CD4-positive, alpha-beta T cell treated with Interleukin-4 for 4 hours (primary cell): ENCODE measurements at places on chromosomes 16 and 17.
A peak's percentile ranks its signal among the peaks of the same experiment; 100 is the strongest.

- DNase-seq: peak; percentile 69
Measured at GRCh38 chr17:75535119-75535537, 9.6 kb downstream of the LLGL2 start.

- DNase-seq: peak; percentile 87
Measured at GRCh38 chr17:29617481-29618271, 5.0 kb downstream of the CORO6 start.

DNA sequence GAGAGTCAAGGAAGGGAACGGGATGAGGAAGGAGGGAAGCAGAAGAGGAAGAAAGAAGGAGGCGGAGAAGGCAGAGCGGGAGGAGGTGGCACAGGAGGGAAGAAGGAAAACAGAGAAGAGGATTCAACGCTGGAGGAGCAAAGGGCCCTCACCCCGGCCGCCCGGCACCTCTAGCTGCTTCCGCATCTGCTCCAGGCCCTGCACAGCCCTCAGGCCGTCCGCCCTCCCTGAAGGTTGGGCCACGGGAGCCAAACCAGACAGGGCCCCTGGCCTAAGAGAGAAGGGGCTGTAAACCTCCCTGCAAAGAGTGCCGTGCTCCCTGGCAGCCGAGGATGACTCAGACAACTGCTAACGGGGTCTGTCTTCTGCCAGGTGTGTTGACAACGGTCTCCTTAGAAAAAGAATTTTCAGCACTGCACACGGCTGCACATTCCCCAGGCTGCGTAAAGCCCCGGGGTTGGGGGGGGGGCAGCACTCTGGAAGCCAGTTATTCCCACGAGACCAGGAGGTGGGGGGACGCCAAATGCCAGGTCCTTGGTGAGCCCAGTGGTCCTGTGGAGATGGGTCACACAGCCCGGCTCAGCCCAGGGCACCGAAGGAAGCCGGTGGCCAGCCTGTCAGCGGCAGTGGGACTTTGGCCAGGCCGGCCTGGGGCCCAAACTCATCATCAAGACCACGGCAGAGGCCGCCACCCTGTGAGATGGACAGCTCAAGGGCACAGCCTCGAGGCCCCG lies 29.1 kb downstream of the MRM3 start:
- no peak for DNase-seq

- no peak for DNase-seq
Measured at GRCh38 chr16:68506331-68507053, 32.6 kb upstream of the ZFP90 start.

DNA sequence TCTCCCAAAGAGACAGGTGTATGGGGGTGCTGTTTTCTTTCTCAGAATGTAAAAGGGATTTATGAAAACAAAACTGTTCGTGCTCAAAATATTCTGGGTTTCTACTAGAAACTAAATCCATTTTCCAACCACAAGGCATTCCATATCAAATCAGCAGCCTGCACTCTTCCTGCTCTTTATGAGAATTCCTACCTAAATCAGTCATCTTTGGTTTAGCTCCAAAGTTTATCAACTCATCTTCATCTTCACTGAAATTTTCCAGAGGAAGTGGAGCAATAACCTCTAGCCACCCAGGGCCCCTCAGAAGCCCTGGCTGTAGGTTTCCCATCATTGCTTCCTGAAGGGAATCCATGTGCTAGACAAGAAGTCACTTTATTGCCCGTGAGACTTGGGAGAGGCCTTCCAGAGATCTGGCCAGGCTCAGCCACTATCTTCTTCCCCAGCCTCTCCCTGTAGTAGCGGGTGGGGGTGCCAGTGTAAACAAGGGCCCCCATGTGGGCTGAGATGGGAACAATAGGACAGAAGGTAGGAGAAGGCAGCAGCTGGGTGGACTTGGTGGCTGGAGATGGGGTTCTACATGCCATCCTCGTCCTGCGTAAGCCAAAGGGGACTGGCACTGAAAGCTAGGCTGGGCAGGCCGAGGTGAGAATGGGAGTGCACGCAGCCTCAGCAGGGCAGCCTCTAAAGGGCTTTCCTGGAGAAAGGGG lies 22.0 kb upstream of the ALDH3A1 start:
- DNase-seq: no peak

- DNase-seq: no peak
Measured at GRCh38 chr17:35731917-35732805, 722 bp downstream of the RASL10B start.

DNA sequence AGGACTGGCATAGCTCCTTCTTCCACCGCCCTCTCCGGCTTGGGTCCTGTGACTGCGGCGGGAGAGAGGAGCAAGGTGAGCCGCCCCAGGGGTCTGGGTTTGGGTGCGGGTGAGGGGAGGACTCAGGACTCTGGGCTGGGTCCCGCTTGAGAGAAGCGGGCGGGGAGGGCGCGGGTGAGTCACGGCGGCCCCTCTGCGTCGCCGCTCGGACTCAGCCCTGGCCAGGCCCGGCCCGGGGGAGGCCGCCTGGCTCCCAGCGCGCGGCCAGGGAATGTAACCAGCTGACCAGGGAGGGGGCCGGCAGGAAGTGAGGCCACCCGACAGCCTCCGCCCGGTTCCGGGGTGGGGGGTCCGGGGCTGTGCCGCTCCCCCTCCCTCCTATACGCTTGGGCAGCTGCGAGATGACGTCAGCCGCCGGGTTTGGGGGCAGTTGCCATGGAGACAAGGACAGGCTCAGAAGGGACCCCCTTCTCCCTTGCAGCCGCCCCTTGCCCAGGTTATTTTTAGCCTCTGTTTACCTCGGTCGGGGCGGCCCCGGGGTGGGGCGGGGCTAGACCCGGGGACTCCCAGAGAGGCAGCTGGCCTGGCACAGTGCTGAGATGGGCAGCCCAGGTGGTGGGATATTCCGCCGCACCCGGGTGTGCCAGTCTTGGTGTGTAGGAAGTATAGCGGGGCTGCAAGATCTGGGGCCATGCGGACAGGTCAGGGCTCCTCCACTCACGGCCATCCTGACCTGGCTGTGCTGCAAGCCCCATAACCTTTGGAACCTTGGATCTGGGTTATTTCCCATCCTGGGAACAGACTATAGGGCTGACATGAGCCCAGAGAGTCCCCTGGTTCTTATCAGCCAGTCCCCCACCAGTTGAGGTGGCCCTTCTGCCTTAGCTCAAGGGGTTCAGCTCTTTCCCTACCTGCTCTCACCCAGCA lies 1.6 kb downstream of the RIPOR1 start:
- peak; percentile 10 for DNase-seq

DNA sequence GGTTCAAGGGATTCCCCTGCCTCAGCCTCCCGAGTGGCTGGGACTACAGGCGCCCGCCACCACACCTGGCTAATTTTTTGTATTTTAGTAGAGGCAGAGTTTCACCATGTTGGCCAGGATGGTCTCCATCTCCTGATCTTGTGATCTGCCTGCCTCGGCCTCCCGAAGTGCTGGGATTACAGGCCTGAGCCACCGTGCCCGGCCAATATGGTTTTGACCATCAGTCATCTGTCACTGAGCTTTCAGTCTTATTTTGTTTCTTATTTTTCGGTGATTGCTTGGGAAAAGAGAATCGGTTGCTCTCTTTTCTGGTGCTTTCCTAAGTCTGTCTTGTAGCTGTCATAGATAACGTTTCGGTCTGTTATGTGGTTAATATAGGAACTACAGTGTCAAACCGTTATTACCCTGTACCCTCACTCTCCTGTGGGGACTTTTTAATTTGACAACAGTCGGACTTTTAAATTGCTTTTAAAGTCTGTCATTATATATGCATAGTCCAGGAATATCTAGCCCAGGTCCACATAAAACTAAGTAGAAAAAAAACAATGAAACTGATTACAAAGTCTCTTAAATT lies 453.4 kb downstream of the KCNJ18 start:
- DNase-seq: no peak

DNA sequence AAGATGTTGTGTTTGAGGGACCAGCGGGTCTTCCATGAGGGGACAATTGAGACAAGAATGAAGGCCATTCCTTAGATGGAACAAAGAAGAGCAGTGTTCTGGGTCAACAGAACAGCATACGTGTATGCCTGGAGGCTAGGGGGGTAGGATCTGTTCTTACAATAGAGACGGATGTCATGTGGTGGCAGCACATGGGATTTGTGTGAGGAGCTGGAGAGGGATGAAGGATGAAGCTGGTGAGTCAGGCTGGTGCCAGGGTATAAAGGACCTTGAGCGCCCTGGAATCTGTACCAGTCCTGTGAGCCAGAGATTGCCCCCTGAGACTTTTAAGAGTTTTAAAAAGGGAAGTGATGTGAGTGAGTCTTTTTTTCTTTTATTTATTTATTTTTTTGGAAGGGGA lies 22.8 kb upstream of the WFDC1 start:
- no peak for DNase-seq

GRCh38 chr17:1347589-1348323 lies 52.3 kb downstream of the YWHAE start:
- peak; percentile 20 for DNase-seq

GRCh38 chr17:61403801-61404662 lies 4.4 kb downstream of the TBX2 start:
- no peak for DNase-seq

- peak; percentile 34 for DNase-seq
Measured at GRCh38 chr17:48597778-48598631, 4.4 kb upstream of the HOXB5 start.

GRCh38 chr16:19808061-19808641 lies 76.5 kb downstream of the GPRC5B start:
- DNase-seq: no peak

DNA sequence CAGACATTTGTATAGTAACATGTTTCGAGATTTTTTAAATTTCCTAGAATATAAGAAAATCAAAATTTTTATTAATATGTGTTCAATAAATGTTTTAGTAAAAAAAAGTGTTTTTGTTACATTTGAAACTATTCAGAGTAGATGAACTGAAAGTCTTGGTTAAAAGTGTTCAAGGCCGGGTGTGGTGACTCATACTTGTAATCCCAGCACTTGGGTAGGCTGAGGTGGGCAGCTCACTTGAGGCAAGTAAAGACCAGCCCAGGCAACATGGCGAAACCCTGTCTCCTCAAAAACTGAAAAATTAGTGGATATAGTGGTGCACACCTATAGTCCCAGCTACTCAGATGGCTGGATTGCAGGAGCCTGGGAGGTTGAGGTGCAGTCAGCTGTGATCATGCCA lies 16.8 kb upstream of the PHKG2 start:
- no peak for DNase-seq

DNA sequence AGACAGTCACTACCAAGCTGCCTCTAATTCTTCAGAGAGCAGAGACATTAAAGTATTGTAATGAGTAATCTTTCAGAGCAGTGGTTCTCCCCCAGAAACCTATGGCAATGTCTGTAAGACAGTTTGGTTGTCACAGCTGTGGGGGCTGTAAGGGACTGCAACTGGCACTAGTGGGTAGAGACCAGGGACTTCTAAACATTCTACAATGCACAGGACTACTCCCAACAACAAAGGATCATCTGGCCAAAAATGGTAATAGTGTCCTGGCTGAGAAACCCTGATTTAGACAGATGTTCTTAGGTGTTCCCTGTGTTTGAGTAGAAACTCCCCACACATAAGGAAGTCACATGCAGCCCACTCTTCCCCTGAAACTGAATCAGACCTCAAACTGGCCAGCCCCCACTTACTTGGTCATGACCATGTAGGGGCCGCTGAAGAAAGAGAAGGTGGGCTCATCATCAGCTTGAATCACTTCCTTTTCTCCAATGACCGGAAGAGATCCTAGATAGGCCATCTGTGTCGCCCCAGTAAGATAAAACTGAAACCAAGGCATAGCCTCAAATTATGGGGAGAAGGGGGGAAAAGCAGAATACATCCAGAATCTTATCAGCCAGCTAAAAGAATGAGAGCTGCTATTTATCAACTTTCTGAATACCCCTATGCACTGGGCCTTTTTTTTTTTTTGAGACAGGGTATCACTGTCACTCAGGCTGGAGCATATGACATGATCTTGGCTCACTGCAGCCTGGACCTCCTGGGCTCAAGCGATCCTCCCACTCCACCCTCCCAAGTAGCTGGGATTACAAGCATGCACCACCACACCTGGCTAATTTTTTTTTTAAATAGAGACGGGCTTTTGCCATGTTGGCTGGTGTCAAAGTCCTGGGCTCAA lies 75.8 kb downstream of the TEX14 start:
- DNase-seq: no peak

- no peak for DNase-seq
Measured at GRCh38 chr16:19997264-19997663, 76.4 kb downstream of the GPR139 start.

DNA sequence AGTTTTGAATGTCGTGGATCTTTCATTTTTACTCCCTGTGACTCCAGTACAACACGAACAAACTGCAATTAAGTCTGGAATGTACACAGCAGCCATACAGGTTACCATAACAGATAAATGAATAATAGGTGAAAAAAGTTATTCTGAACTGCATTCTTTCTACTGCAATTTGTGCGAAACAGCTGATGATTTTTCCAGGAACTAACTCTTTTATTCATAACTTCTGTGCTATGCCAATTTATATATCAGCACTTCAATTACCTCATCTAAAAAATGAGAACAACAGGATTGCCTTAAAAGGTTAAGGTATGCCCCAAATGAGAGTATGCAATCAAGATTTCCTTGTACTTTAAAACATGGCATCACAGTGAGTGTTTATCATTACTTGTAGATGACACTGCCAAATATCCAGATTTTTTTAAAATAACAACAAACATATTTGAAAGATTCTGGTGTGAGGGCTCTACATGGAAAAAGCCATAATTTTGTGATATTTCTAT lies 238.9 kb downstream of the CDH8 start:
- DNase-seq: no peak

GRCh38 chr16:28820016-28820415 lies 2.8 kb upstream of the ATXN2L start:
- no peak for DNase-seq

DNA sequence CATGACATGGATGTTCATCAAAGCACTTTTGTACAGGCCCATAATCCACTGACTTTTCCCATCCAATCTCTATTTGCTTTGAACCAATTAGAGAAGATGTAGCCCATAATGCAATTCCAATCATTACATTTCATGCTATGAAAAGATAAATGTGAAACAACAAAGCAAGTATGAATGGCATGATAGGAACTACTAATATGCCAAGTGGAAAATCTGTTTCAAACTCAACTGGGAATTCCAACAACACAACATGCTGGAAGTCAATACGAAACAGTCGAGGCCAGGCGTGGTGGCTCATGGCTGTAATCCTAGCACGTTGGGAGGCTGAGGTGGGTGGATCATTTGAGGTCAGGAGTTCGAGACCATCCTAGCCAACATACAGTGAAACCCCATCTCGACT lies 39.6 kb upstream of the TMEM97 start:
- no peak for DNase-seq

DNA sequence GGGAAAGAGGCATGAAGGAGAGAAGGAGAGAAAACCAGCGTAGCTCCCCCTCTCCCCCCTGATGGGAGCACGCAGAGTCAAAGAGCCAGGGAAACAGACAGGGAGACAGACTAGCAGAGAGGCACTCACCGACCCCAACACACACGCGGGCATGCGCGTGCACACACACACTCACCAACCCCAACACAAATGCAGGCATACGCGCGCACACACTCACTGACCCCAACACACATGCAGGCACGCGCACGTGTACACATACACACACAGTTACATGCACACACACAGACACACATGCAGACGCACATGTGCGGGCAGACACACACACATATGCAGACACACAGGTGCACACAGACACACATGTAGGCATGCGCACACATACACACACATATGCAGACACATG lies 4.6 kb downstream of the CACNB1 start:
- DNase-seq: no peak

- DNase-seq: no peak
Measured at GRCh38 chr17:81489998-81490992, 22.3 kb downstream of the ACTG1 start.

- DNase-seq: no peak
Measured at GRCh38 chr16:88909431-88910210, 43.2 kb upstream of the PABPN1L start.

- DNase-seq: no peak
Measured at GRCh38 chr16:75101635-75102034, 14.9 kb downstream of the LDHD start.

- no peak for DNase-seq
Measured at GRCh38 chr16:10846213-10846998, 27.8 kb upstream of the TVP23A start.
